ENCODE measurements at places on chromosomes 1 and 21.

GRCh38 chr1:32984090-32984454 is 19.5 kb upstream of the RNF19B start:
- DNase-seq = no peak

DNA sequence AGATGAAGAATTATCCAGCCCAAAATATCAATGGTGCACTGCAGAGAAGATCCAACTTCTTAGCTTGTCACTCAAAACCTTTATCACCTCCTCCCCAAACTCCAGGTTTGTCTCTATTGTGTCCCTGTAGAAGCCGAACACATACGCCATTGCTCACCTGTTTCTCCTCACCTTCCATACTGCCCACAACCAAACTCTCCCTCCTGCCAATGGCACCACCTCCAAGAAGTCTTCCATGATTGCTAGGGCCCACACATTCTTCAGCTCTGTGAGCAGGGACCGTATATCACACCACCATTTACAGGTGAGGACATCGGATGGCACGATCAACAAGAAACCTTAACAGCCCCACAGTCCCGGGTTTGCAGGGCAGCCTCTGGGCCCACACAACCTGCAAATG is 2.2 kb downstream of the LAPTM5 start:
- no peak for DNase-seq

DNA sequence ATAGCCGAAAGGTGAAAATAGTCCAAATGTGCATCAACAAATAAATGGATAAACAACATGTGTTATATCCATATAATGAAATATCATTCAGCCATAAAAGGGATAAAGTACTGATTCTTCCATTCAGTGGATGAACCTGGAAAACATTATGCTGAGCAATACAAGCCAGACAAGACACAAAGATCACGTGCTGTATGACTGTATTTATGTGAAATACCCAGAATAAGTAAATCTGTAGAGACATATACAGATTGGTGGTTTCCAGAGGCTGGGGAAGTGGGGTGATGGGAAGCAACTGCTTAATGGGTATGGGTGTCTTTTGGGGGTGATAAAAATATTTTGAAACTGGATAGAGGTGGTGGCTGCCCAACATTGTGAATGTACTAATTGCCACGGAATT is 13.3 kb upstream of the GSTM4 start:
- DNase-seq = no peak

GRCh38 chr1:46284597-46285564 is 18.5 kb downstream of the LRRC41 start:
- no peak for DNase-seq

DNA sequence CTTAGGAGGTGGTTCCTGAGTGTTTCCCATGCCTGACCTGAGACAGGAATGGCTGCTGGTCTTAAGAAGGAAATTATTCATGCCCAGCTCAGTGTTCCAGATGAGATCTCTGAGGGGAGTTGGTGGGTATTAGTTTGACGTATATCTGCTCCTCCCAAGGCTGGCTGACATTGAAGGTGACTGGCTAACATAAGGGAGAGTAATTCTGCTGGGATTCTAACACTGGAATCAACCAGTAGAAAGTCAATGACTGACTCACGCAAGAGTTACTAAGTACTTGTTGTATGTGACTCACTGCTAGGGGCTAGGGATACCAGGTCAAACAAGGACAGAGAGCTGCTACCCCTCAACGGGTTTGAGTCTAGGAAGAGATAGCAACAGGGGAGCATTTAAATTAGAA is 177.3 kb downstream of the CACNA1E start:
- no peak for DNase-seq

GRCh38 chr1:156910309-156910782 is 10.1 kb upstream of the LRRC71 start:
- DNase-seq = peak; percentile 34

DNA sequence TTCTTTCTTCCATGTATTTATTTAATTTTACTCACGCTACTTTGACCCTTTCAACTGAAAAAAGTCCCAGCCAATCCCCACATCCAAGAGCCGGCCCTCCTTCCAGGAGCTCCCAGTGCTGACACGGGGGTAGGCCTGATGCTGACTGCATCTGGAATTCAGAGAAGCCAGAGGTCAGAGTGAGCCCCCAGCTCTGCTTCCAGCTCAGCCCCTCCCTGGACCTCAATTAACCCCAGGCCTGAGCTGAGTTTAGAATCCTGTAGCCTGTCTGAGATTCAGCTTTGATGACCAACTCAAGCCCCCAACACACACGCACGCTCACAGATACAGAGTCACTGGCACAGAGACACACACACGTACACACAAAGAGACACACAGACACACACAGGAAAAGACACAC is 247.9 kb downstream of the NPHP4 start:
- no peak for DNase-seq

DNA sequence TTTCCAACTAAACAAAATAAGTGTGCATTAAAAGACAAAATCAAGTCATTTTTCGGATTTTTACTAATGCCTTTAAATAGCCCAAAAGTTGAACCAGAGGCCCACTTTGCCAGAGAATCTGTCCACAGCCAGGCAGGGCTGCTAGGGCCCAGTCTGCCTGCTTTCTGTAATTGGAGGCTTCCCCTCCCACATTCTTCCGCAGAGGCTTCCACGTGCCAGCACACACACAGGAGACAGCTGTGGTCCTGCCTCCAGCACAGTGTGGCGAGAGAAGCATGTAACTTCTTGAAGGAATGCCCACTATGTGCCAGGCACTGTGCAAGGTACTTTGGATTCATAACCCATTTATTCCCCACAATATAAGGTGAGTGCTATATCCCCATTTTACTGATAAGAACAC is 11.3 kb upstream of the PDZK1IP1 start:
- no peak for DNase-seq

- peak; percentile 46 for DNase-seq
Observed at GRCh38 chr21:46603228-46603627, 1.7 kb downstream of the S100B start.

DNA sequence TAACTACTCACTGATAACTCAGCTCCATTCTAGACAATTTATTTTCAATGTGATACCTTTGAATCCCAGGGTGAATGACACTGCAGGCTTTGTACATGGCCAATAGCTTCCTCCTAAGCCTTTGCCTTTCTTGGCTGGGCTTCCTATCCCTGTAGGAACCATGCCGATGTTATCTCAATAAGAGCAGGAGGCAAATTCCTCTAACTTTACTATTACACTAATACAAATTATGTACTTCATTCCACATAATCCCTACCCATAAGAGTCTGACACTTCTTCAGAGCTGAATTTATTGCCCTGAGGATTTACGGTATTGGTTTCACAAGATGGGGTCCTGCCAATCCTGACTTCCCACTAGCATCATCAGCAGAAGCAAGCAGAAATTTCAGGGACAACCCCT is 14.0 kb downstream of the TGFBR3 start:
- DNase-seq = no peak

DNA sequence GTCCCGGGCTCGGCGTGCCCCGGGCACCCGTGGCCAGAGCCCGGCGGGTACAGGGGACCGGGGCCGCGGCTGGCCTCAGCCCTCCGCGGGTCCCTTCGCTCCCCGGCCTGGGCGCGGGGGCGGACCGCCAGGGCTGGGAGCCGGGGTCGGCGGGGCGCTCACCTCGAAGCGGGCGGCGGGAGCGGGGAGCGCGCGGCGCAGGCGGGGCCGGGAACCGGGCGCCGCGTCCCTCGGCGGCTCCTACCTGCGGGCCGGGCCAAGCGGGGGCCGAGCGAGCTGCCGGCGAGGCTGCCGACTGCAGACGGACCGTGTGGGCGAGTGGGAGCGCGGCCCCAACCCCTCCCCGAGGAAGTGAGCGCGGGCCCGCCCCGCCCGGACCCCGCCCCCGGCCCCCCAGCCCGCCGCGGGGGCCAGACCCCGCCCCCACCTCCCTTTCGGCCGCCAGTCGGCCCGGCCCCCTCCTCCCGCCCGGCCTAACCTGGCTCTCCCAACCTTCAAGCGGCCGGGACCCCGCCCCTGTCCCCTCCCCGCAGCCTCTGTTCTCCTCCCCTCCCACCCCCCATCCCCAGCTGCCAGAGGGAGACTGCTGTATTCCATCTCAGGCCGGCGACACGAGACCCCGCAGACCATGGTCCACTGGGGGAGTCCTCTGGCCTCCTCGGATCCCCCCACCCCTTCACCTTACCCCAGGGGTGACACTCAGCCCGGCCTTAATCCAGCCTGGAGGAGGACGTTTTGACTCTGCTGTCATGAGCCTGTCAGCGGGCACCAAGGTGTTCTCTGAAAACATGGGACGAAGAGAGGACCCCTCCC is at the start of gene FHL3:
FHL3 (minus strand) TSS at position 320 of the 813 bp plus-strand sequence. CDS start 6,102 bp downstream, outside the sequence.
- peak; percentile 27 for DNase-seq

GRCh38 chr1:160001440-160001839 is 30.4 kb downstream of the PIGM start:
- no peak for DNase-seq

GRCh38 chr1:227753999-227754711 is 18.9 kb downstream of the SNAP47 start:
- DNase-seq = peak; percentile 69

DNA sequence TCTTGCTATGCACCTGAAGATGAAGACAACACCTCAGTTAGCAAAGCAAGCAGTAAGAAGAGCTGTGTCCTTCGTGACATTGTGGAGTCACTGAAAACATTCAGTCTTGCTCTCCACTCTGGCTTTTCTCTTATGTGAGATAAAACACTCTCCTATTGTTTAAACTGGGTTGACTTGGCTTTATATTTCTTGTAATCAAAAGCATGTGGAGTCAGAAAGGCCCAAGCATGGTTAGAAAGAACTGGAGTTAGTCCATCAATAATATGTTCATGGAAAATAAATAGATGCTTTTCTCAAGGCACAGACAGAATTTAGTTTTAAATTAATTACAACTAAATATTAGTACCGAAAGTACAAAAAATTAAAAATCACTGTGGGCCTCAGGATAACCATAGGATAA is 61.7 kb downstream of the UBE2U start:
- DNase-seq = no peak

DNA sequence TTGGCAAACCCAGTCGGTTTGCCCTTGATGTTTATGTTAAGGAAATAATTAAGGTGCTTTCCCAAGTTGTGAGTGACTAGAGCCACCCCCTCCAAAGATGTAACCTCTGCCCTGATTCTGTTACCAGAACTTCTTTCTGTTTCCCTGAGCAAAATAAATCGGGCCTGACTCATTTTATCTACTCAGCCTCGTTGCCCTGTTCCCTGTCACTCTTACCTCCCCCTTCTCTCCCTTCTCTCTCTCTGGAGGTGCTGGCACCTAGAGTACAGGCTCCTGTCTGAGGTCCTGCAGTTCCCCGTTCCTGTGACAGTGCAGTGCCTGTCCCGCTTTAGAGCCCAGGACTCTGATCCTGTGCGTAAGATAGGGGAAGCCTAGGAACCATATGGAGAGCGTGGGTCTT is 35.4 kb downstream of the CXADR start:
- no peak for DNase-seq

- DNase-seq = no peak
Observed at GRCh38 chr1:125085720-125086591, 3901.2 kb downstream of the SRGAP2C start.

- DNase-seq = no peak
Observed at GRCh38 chr21:44477712-44478111, 22.4 kb downstream of the LRRC3 start.

DNA sequence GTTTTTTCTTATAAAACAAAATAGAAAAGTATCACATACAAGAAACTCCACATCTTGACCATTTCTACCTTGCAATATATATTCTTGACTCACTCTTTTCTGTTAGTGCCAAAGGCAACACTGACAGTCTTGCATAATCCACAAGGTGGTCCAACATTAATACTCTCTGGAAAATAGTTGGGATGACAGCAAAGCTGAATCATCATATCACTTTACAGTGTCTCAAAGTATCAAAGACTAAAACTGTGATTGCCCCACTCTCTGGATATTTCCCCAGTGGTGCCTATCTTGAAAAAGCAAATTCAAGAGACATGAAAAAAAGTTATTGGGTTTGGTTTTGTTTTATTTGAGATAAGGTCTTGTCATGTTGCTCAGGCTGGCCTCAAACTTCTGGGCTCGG is 14.6 kb upstream of the TGFBR3 start:
- DNase-seq = no peak

GRCh38 chr21:44692798-44693512 is 4.0 kb upstream of the KRTAP10-12 start:
- no peak for DNase-seq

DNA sequence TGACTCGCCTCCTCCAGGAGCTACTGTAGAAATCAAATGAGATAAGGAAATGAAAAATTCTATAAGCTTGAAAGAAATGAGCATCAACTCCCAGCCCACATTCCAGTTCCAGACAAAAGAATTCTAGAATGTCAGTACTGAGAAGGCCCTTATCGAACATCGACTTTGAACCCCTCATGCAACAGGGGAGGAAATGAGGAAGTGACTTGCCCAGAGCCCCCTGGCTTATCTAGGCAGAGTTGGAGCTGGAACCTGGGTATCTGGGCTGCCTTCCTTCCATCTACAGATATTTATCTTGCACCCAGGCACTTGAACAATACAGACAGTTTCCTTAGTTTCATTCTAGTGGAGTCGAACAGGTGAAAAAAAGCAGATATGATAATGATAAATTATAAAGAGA is 22.3 kb downstream of the MECR start:
- no peak for DNase-seq

GRCh38 chr1:89198491-89199072 is at the start of gene GBP4:
TSS of gene GBP4 (minus strand) at chr1:89198942. CDS start at chr1:89198834, 108 bp downstream.
- peak; percentile 34 for DNase-seq

- DNase-seq = no peak
Observed at GRCh38 chr1:51427438-51427837, 91.6 kb downstream of the EPS15 start.

GRCh38 chr21:37074546-37074945 is 1.5 kb downstream of the TTC3 start:
- DNase-seq = no peak

DNA sequence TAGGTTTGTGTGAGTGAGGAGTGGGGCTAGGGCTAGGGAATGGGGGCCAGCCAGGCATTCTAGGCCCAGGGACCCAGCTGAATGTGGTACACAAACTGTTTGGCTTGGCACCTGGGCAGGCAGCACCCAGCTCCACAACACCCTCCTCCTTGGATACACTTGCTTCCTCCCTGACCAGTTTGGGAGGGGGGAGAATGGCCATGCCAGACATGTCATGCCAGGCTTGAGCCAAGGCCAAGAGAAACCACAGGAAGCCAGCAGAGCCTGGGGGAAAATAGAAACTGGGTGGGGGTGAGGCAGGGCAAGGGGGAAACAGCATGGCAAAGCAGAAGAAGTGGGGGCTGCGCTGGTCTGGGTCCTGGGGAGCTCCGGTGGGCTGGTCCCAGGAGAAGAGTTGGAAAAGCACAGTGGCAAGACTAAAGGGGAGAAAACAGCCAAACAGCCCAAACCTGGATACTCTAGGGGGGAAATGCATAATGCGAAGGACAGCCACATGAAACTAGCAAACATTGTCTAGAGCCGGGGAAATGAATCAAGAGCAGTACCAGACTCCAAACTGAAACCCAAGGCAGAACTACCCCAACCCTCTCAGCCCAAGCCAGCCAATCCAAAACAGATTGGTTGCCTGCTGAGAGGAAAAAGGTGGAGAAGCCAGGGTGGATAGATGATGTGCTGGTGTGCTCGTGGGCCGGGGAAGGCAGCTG is 47.9 kb downstream of the LGR6 start:
- DNase-seq = no peak

DNA sequence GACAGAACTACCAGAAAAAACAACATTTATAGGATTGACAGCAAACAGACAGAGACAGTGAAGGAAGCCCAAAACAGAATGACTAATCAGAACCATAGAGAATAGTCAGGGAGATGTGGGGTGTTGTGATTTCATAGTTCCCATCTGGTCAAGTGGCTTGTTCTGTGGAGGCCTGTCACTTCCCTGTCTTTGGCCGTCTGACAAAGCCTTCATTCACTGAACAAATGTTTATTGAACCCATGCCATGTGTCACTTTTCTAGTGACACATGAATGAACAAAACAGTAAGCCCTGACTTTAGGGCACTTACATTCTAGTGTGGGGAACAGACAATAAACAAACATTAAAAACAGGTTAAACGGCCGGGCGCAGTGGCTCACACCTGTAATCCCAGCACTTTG is 3.2 kb upstream of the SRRM1 start:
- peak; percentile 81 for DNase-seq
